Spinal cord (tissue), 10 donors: ENCODE measurements at places on chromosomes 3 and 15. TPM values are rescaled to one million over a fixed set of nuclear protein-coding genes. Genes with fewer than 3 reads are reported as not detected.

- no peak overlapping the region for H3K4me3 ChIP-seq
- H3K4me1 ChIP-seq = peaks cover 1% of the 10 kb centered on the region
- H3K36me3 ChIP-seq = peaks cover 13% of the 10 kb centered on the region
- DNase-seq = no peak
- no peak overlapping the region for H3K27ac ChIP-seq
Observed at GRCh38 chr3:194422188-194422587, 23.1 kb upstream of the GP5 start.

GRCh38 chr15:25238716-25239470 is 199.9 kb downstream of the UBE3A start:
- no peaks in the 10 kb centered on the region for H3K27me3 ChIP-seq
- no peak for DNase-seq
- H3K4me1 ChIP-seq = no peaks in the 10 kb centered on the region
- no peak overlapping the region for H3K4me3 ChIP-seq
- H3K36me3 ChIP-seq = peaks cover 48% of the 10 kb centered on the region

GRCh38 chr3:50642382-50642781 is 25.4 kb downstream of the MAPKAPK3 start:
- no peak overlapping the region for H3K4me3 ChIP-seq
- H3K27ac ChIP-seq = no peak overlapping the region
- H3K27me3 ChIP-seq = no peaks in the 10 kb centered on the region
- peaks cover 2% of the 10 kb centered on the region for H3K4me1 ChIP-seq

DNA sequence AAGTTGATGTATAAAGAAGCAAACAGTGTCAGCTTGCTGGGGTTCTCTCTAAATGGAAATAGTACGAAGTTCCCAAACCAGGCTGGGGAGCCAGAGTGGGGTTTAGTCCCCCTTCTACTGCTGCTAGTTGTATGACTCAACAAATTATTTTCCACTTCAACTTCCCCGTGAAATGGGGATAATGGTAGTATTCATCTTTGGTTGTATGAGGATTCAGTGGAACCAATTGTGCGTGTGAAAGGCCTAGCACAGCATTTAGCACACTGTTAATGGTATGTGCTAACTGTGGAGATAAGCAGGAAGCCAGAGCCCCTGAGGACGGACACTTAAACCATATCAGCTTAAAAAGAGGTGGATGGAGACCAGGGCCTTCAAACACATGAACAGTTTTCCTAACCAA is 4.2 kb downstream of the SORD start:
- H3K27me3 ChIP-seq = no peaks in the 10 kb centered on the region
- no peak overlapping the region for H3K27ac ChIP-seq
- peaks cover 19% of the 10 kb centered on the region for H3K4me1 ChIP-seq
- no peak for DNase-seq
- no peak overlapping the region for H3K4me3 ChIP-seq

EFCAB12 gene
- total RNA-seq = 4.9 TPM

FOXB1 gene
- total RNA-seq = 2.0 TPM
